ENCODE measurements at places on chromosomes 12 and 14.

DNA sequence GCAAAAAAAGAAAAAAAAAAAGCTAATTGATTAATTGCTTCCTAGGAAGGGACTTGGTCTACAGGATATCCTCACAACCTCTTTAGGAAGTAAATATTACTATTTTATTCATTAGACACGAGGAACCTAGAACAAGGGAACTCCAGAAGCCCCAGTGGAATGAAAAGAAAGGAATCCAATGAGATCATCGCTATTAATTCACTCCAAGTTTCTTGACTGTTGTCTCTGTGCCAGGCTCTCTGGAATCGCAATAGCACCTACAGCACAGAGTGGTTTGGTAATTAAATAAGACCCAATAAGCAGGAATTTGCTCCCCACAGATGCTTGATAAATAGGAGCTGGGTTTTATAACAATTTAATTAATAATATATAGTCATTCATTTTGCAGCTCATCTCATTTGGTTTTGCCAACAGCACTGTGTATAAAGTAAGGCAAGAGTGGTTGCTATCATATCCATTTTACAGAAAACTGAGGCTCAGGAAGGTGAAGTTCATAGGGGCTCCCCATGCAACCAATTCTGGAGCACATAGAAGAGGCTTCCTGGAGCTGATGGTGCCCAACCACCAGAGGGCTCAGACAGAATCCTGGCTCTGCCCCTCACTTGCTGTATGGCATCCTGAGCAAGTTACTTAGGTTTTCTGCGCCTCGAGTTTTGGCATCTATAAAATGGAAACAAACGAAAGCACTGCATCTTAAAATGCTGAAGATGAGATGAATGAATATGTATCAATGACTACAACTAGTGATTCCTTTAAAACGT, 420.2 kb downstream of the MED13L start:
- no peak for DNase-seq

DNA sequence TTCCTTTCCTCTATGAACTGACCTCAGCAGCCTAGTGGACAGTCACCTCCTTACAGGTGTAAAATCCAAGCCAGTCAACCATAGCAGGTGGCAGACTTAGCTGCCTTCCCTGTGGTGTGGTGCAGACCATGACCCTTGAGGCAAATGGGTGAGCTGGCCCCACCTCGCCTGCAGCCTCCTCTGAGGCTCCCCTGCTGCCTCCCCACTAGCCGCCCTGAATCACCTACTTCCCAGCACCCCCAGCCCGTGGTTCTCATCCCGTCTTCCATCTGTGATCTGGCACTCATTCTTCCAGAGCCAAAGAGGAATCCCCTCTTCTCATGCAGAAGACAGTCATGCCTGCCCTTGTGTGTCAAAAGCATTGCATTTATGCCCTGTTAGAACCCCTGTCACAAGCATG, 34.4 kb upstream of the TSPAN9 start:
- no peak for DNase-seq

- peak; percentile 28 for DNase-seq
Measured at GRCh38 chr12:80763874-80764273, 47.2 kb downstream of the MYF5 start.

- DNase-seq = no peak
Measured at GRCh38 chr14:52259434-52259833, 8.1 kb upstream of the PTGDR start.

- DNase-seq = peak; percentile 15
Measured at GRCh38 chr12:112303004-112303403, 79.2 kb downstream of the HECTD4 start.

- no peak for DNase-seq
Measured at GRCh38 chr12:113403435-113404415, at the start of gene SDS. Gene SDS (minus strand): TSS chr12:113403887. CDS start chr12:113399708, 4,179 bp downstream.

GRCh38 chr12:70989232-70989631, 68.7 kb upstream of the PTPRR start:
- DNase-seq = no peak

DNA sequence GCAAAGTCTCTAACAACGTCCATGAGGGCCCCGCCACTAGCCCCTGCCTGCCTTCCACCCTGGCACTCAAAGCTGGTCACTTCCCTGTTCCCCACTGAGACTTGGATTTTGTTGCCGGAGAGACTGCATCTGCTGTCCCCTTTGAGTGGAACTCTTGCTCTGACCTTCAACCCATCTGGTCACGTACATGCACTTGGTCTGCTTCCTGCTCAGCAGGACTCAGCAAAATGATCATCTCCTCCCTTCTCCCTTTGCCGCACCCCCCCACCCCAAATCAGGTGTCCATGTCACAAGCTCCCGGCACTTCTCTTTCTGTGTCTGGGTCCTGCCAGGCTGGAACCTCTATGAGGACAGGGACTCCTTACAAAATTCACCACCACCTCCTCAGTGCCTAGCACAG, 180.9 kb downstream of the CHST11 start:
- no peak for DNase-seq

- no peak for DNase-seq
Measured at GRCh38 chr14:37994846-37995372, 212.8 kb upstream of the SSTR1 start.

DNA sequence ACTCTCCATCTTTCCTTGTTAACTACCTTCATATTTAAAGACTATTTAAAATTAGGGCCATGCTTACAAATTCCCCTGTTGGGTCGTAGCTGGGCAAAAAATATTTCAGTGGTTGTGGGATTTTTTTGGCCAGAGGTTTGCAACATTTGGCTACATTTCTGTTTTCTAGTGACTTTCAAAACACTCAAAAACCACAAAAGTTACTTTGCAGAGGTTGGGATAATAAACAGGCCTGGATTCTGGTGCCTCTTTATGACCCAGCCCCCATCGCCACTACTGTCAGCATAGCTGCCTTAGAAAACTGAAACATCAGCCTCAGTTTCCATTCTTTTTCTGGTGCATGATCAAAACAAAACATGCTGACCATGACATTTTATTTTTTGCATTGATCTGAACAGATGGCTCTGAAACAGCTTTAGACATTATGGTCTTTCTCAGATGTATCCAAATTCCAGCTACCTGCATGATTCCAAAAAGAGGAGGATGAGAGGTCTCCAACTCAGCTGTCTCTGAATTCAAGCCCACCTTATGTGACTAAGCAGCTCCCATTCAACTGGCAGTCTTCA, 5.2 kb downstream of the DPF3 start:
- no peak for DNase-seq

DNA sequence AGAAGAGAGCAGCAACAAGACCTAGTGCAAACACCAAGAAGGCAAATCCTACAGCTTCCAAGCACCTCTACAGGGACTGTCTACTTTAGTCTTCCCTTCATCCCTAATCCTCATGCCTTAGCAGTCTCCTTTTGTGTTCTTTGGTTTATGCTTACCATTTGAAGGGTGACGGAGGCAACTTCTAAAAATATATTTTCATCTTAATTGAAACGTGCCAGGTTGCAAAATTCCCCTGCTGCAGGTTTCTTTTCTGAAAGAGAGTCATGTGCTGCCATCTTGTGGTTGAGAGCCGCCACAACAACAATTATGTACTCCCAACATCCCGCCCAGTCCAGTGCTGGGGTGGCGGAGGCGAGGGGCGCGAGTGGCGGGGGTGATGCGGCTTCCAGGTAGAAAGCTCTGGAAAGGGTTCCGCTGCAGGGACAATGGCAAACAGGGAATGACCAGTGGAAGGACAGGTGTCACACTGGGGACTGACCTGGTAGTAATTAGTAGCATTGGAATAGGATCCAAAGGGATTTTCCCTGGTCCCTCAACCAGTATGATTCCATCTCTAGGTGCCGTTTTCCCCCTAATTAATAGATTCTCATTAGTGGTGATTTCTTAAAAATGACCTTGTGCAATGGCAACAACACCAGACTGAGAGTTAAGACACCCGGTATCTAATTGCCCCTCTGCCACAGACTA, 80.3 kb upstream of the GNG2 start:
- DNase-seq = no peak

DNA sequence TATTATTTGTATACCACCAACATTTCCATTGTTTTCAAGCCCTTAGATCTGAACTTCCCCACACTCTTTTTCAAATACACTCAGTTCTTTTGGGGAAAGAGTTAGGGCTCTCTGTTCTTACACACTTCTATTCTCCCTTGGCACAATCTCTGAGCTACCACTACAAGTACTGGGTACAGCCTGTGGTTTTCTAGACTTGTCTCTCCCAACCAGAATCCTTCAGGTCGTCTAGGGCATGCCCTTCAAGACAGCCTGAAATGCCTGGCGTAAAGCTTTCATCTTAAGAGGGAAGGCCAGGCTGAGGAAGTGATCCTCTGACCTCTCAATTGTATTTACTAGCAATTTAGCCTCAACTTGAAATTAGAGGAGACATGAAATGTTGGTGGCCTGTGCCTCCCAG, 1442.0 kb downstream of the AACS start:
- no peak for DNase-seq

GRCh38 chr14:60125918-60126317, 34.2 kb downstream of the PCNX4 start:
- no peak for DNase-seq

DNA sequence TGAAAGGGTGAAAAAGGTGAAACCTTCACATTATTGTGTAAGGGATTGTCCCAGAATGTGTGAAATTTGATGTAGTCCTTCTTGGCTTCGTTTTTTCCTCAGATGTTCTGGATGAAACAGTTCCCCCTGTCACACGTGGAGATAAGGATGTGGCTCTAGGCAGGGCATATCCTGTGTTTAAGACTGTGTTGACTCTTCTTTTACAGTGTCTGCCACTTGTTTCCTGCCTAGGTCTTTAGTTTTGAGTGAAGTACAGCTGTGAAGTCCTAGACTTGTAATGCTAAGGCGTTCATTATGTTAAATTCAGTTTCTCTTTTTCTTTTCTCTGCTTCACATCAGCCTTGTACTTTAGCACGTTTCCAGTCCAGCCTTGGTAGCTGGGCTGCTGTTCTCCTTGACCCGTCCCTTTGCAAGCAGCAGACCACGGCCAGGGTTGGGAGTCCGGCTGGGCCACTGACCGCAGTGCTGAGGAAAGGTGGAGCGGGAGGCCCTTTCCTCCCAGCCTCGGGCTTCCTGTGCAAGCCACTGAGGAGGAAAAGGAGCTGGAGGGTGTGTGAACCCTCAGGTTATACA, 59.1 kb downstream of the RASSF3 start:
- DNase-seq = no peak

DNA sequence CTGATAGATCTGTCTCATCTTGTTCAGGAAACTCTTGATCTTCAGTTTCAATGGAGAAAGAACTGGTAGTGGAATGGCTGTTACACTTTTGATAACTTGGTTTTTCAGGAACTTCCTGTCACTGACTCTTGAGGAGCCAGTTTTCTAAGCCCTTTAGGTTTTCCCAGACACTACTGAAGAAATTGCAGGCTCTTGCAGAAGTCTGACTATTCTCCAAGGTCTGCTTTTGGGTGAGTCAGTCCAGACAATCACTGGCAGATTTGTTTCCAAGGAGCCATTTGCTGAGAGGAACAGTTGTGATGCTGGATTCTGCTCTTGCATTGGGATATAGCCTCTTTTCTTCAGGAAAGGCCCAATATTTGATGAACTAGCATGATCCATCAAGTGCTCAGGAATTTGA, 468.0 kb downstream of the FUT8 start:
- DNase-seq = no peak

- no peak for DNase-seq
Measured at GRCh38 chr14:66645716-66646115, 137.8 kb downstream of the GPHN start.

DNA sequence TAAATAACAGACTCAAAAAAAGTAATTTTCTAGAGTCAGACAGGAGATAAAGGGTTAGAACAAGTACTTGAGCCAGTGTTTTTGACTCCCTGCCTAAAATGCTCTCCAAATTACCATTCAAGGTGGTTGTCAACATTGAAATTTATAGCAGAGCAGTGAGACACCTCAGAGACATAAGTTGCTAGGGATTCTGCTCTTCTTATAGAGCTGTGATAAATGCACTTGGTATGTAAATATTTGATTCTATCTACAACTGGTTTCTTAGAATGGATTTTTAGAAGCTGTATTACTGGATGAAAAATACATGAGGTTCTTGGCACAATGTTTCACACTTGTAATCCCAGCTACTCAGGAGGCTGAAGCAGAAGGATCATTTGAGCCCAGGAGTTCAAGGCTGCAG, 83.9 kb upstream of the OSBPL8 start:
- no peak for DNase-seq

- no peak for DNase-seq
Measured at GRCh38 chr12:48442179-48442847, 30.0 kb upstream of the ANP32D start.

DNA sequence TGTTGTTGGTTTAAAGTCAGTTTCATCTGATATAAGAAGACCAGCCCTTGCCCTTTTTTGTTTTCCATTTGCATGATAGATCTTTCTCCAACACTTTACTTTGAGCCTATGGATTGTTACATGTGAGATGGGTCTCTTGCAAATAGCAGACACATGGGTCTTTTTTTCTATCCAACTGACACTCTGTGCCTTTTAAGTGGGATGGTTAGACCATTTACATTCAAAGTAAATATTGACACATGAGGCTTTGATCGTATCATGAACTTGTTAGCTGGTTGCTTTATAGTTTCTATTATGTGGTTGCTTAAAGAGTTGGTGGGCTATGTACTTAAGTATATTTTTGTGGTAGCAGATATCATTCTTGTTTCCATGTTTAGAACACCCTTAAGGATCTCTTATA, 213.4 kb upstream of the G2E3 start:
- no peak for DNase-seq

DNA sequence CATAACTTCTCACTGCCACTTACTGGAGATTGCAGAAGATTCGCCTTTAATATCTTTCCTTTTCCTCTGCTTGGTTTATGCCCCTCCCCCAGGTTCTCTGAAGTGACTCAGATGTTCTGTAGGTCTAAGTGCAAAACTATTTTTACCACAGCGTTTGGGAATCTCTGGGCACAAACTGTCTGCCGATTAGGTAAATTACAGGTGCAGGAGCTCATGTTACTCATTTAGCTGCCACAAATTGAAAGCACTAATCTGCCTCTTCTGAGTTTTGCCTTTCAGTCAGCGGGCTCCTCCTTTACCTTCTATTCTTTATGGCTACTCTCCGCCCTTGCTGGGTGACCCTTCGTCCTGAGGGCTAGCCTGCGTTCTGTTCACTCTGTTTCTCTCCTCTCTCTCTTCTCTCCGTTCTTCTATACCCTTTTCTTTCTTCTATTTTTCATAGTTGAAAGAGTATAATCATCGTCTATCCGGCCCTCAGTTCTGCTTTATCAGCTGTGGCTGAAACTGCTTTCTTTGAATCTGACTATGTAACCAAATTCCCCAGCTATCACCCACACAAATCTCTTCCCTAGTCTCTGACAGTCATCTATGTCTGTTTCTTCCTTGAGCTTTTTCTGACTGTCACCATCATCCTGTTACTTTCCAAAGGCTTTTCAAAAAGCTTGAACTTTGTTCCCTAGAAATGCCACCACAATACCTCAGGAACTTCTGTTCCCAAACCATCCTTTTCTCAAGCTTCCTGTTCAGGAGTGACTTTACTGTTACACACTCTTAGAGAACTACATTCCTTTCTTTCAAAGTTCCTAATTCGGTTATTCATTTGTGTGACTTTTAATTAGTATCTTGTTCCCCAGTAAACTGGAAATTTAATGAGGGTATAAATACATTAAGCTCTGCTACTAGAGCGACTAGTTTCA, 4.3 kb upstream of the MYF6 start:
- DNase-seq = peak; percentile 7

GRCh38 chr12:94421868-94422740, 37.6 kb downstream of the CEP83 start:
- DNase-seq = no peak

- DNase-seq = no peak
Measured at GRCh38 chr14:95472819-95473251, 43.6 kb downstream of the SYNE3 start.

- no peak for DNase-seq
Measured at GRCh38 chr14:95664066-95664465, 22.2 kb upstream of the TCL1B start.

GRCh38 chr12:86914721-86915120, 658.5 kb upstream of the MGAT4C start:
- no peak for DNase-seq

- DNase-seq = no peak
Measured at GRCh38 chr14:98233656-98234055, 1038.3 kb downstream of the BCL11B start.

Measured in GM04504 (cell line).